DMS 273 treated with DMSO at 0.1 percent for 48 hours (cell line): ENCODE measurements at places on chromosomes 3 and 15.

- DNase-seq: no peak
These were observed 130.3 kb upstream of the ZPLD1 start for GRCh38 chr3:102304550-102304949.

DNA sequence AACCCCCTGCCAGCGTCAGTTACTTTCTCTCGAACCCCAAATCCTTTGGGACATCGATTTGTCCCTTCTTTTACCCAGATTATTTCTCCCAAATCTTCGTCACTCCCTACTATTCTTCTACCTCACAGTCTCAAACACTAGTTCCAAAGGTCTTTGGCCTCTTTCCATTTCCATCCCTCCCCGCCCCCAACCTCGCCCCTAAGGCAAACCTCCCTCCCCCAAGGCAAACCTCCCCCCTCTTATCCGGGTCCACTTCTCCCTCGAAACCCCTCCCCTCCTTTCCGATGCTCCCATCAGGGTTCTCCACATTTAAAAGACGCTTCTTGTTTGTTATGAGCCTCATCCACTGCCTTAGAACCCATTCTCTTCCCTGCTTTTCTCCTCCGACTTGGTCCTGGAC, 583 bp downstream of the EAF1 start:
- DNase-seq: no peak

GRCh38 chr15:89419370-89419984, 76.9 kb downstream of the RHCG start:
- DNase-seq: no peak

DNA sequence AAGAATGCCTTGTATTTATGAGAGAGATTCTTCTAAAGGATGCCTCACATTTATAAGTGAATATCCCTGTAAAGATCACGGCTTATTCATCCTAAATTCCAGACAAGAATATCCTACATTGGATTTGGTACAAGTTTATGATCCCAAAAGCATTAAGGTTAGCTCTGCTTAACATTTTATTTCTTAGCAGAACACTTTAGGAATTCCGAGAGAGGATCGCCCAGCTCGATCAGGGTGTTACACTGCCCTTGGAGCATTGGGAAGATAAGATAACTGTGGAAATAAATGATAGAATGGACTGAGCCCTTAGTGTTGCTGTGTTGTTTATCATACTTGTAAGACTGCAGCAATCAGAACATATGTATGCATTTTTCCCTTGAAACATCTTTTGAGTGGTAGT, 223.0 kb upstream of the CDIN1 start:
- DNase-seq: no peak

DNA sequence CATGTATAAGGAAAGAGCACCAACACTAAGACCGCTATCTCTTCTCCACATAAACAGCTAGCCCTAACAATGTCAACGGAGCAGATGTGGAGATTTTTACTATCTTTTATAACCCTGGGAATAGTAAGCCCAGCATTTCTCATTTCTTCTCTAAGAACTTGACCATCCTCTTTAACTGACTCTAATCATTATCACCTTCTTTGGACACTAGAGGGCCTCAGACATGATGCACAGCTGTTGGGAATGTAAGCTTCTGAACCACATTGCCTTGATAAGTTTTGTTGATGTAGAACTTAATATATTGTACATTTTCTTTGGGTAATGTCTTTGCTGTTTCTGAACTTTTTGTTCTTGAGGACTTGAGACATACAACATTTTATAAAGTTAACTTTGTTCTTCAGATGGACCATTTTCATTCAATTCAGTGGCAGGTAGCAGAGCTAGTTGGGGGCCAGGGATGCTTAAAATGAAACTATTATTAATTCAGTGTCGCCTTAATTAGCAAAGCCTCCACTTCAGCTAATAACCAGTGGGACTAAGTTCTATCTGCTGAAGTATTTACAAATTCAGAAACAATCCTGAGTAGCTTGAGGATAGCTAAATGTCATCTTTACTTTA, 9.6 kb upstream of the TAGLN3 start:
- DNase-seq: peak; percentile 60
